ENCODE measurements at places on chromosomes 5 and 9.

GRCh38 chr5:137754188-137754960 lies at the start of gene HNRNPA0:
Gene HNRNPA0 (minus strand): TSS chr5:137754363. CDS start chr5:137754066, 297 bp downstream.
- peak; percentile 98 for DNase-seq

DNA sequence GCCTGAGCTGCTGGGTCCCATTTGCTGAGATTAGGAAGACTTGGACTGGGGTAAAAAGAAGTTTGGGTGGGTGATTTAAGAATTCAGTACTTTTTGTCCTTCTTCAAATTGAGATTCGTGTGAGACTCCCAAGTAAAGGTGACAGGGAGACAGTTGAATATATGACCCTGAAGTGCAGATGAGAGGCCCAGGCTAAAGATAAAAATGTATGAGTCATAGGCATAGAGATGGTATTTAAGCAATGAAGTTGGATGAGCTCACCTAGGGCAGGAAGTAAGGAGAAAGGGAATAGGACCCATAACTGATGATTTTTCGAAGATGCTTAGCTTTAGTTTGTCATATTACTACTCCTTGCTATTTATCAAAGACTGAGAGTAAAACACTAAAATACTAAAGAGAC lies 255.9 kb upstream of the ADRA1B start:
- no peak for DNase-seq

DNA sequence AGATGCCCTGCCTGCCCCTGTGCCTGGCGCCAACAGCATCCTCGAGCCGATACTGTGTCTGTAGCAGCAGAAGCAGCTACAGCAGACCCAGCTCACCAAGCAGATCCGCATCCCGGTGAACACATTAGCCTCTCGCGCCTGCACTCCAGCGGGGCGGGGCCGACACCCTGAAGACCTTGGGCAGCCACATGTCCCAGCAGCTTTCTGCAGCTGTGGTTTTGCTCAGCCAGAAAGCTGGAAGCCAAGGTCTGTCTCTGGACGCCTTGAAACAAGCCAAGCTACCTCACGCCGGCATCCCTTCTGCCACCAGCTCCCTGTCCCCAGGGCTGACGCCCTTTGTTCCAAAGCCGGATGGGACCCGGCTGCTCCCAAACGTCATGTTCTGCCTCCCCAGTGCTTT lies 59.6 kb downstream of the ACTBL2 start:
- no peak for DNase-seq

DNA sequence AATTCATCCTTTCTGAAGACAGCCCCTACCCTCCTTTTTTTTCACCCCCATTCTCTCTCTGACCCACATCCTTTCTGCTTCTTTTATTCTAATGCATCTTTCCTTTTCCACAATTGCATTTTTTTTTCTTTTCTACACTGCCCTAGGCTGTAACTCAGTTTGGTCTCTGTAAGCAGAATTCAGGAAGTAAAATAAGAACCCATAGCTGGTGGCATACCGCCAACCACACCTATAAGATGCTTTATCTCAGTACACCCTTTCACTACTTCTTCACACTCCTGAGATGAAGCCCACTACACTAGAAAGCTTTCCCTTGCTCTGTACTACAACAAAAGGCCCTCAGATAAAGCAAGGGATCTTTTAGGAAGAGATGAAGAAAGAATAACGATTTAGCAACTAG lies 16.1 kb upstream of the TSSK1B start:
- DNase-seq = no peak

DNA sequence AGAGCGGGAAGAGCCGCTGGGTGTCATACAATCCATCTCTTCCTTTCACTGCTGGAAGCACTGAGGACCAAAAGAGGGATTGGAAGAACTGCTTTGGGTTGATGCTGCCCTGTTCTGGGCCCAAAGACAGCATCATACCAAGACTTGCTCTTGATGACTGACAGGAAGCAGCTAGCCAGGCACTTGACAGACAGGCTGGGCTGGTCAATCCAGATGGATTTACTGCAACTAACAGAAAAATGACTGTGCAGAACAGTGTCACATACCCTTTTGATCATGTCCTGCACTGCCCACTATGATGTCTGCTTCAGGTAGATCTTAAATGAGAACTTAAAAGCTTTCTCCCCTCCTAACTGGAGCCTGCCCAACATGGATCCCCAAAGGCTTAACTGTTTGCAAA lies 157.6 kb downstream of the CRB2 start:
- DNase-seq = no peak

- DNase-seq = no peak
These were observed 757 bp downstream of the CDC26 start for GRCh38 chr9:113274474-113275156.

- no peak for DNase-seq
These were observed 87.5 kb upstream of the GAS1 start for GRCh38 chr9:87034841-87035240.

DNA sequence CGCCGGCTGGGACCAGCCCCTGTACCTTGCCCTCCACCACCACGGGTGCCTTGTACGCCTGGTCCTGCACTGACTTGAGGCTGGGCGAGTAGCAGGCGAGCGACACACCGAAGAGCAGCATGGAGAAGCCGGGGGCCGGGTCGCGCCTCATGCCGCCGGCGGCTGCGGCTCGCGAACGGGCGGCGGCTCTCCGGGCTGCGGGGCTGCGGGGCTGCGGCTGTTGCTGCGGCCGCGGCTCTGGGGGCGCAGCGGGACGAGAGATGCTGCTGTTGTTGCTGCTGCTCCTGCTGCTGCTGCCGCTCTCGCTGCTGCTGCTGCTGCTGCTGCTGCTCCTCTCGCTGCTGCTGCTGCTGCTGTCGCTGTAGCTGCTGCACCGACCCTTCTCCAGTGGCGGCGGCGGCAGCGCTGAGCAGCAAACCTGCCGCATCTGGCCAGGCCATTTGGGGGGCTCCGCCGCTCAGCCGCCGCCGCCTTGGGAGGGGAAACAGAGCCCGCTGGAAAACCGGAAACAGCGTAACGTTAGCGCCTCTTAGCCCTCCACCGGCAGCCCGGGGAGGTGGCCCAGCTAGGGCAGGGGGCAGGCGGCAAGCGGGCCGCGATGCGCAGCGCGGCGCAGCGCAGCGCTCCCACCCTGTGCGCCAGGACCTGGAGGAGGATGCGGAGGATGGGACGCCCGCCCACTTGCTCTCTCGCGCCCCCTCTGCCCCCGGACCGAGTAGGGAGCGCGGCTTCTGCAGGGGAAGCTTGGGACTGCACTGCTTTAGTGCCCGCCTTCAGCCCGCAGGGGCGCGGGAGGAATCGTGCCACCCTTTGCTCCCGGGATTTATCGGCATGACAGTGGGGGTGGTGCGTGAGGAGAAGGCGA lies at the start of gene NRG2:
NRG2 (minus strand) TSS at position 657 of the 865 bp plus-strand sequence.
- DNase-seq = no peak

DNA sequence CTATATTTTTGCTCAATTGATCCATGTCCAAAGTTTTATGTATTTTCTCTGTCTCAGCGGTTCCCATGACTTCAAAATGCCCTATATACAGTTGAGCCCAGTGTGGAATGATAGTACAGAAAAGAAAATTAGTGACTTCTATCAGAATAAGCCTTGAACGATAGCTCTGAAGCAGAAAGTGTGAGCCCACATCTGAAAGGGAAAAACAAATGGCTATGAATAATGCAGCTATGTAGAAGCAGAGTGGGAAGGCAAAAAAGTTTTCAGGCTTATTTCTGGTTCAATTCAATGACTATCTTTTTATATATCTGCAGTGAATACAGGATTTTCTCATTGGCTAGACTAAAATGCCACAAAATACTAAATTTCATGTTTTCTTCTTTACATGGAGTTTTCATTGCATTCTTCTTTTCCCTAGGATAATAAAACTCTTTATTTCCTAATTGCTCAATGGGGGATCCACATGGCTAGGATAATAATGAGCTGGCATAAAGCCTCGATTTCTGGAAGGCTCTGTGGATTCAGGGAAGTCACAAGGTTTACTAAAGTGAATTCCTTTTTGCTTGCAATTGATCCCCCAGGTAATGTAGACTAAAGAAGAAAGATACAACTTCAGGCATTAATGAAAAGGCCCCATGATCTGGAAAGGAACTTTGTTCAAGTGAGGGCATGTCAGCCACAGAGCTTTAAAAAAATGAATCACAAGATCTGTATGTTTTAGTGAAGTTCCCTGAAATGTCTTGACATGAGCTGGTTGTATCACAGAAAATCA lies 377.0 kb upstream of the RIOK2 start:
- no peak for DNase-seq

DNA sequence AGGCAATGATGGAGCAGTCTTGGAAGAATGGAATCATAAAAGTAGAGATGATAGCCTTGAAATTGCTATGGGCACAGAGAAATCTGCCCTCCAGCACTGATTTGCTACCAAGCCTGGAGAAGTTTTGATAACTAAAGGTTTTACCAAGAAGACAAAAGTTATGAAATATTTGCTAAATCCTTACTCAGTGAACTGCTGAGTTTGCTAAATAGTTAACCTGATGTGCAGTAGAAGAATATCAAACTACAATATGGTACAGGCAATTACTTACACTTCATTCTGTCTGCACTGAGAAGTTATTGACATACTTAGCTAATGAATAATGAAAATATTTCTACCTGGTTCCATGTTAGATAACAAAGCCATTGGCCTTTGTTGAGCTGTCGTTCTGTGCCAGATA lies 124.5 kb downstream of the SGCD start:
- DNase-seq = no peak

- DNase-seq = no peak
These were observed 135.4 kb downstream of the UGCG start for GRCh38 chr9:112032009-112032408.

- DNase-seq = no peak
These were observed 1.3 kb downstream of the NR4A3 start for GRCh38 chr9:99822806-99823591.

DNA sequence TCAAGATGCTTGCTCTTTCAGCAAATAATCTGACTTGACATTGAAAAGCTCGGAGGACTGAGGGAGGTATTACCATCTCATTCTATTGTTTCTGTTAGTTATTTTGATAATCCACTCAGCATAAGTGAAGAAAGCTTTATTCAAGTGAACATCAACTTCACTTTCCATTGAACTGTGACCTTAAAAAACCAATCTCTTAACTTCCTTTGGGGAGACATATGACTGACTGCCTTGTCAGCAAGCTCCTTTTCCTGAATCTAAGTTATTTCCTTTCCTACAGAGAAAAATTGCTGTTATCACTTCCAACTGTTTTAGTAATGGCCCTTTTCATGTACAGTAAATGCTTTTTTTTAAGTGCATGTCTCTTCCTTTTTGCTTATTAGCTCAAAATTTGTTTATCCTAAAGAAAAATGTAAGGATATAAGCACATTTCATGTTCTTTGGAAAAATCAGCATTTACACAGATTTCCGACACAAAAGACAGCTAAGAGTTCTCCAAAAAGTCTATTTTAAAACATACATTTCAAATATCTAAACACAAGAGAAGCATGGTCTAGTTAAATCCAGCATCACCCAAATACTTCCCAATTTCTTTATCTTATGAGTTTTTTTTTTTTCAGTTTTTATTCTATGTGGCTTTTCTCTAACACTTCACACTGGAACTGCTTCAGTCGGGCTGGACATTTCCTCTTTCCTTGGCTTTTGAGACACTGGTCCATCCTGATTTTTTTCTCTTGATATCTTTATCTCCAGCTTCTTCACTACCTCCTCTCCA lies 117.9 kb upstream of the DAB2 start:
- no peak for DNase-seq

DNA sequence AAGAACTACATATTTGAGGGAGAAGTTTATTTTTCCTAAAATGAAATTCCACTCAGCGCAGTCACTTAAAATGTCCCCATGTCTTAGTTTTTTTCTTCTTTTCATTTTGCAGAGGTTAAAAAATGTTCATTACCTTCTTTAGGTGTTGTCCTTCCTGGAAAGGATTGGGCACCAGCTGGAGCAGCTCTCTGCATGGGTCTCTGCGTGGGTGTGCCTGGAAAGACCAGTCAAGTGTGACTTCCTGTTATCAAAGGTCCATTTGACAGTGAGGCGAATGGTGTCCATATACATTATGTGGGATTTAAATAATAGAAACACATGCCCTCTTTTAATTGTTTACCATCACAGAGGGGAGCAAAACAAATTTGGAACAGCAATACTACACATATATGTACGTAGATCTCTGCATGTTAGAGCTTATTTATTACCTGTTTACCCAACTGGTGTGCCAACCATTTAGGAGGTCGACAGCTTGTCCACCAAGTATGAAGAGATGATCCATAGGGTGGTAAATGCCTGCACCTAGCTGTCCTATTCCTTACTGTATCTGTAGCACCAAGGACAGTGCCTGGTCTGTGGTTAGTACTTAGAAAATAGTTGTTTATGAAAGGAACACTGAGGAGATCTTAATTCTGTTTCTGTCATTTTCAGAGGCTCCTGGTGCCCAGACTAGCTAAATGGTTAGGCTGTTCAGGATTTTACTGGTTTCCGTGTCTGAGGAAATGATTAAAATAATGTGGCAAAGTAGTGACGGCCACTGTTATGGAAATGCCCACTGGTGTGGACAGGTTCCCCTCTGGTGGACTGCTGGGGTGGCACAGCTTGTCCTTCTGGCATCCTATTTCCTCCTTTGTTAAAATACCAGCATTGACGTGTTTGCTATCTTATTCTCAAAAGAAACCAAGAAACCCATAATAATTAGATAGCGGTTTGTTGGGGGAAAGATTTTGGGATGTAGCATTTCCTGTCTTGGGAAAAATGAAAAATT lies 200.4 kb downstream of the MAST4 start:
- DNase-seq = no peak

DNA sequence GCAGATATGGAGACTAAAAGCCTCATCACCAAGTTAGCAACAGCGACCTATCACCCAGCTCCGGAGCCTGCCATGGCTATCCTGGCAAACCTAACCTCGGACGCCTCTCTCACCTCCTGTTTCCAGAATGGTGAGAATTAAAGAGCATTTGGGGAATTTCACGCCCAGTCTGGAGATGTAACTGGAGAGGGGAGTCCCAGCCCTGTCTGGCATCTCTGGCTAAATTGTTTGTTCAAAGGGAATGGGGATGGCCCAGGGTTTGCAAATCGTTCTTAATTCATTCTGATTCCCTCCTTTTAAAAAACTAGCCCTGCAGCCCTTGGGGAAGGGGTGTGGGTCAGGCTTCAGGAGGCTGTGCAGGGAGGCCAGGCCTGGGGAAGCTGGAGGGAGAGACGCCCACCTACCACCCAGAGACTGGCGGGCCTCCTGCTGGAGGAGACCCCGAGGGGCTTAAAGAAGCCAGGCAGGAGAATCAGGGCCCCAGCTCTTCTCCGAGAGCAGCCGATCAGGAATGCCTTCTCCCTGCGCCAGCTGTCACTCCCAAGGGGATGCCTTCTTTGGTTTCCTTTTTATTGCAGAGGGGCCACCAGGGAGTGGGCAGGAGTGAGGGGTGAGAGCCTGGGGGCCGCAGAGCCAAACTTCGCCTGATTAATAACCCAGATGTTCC lies 964 bp upstream of the COL5A1 start:
- DNase-seq = no peak

GRCh38 chr5:21893161-21893560 lies 960.0 kb downstream of the CDH12 start:
- DNase-seq = no peak

- DNase-seq = no peak
These were observed 7.9 kb downstream of the AMACR start for GRCh38 chr5:33999978-34000377.

GRCh38 chr5:179967489-179967888 lies 59.8 kb upstream of the TBC1D9B start:
- no peak for DNase-seq

DNA sequence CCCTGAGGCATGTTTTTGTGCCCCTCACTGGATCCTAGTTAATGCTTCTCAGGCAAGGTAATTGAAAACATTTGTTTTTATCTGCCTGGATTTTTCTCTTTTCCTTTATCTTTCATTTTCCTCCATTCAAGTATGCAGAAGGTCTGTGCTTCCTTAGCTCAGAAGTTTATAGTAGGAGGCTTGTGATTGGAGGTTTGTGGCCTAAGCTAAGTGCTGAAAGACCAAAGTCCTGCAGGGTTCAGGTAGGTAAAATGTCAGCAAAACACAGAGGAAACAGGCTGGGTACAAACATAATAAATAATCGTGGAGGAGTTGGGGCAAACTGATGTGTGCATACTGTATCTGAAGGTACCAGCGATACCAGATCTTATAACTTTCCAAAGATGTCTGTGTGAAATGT lies 230.9 kb upstream of the KLF4 start:
- DNase-seq = no peak

Data from activated naive CD4-positive, alpha-beta T cell (primary cell).